NCI-H2081 treated with DMSO at 0.1 percent for 48 hours (cell line): ENCODE measurements at places on chromosomes 3 and 15.
A peak's percentile ranks its signal among the peaks of the same experiment; 100 is the strongest.

DNA sequence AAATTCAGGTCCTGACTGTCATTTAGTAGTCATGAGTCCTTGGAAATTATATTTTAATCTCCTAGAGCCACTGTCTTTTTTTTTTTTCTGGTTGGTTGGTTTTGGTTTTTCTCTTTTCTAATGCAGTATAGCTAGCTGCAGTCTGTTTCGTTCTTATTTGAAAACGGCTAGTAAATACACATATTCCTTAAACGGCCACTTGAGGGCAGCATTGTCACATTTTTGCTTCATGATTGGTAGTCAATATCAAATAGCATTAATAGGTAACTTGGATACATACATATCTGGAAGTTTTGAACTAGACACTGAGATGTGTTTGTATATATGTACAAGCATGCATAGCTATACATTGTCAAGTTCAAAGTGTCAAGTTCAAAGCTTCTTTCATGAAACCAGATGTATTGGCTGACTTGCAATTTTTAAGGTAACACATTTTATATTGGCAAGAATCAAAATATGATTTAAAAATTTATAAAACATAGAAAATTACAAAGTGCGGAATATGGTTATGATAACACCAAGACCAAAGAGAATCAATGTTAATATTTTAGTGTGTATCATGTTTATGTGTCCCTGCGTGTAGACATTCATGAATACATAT is 22.5 kb downstream of the GABRA5 start:
- DNase-seq: peak; percentile 34

DNA sequence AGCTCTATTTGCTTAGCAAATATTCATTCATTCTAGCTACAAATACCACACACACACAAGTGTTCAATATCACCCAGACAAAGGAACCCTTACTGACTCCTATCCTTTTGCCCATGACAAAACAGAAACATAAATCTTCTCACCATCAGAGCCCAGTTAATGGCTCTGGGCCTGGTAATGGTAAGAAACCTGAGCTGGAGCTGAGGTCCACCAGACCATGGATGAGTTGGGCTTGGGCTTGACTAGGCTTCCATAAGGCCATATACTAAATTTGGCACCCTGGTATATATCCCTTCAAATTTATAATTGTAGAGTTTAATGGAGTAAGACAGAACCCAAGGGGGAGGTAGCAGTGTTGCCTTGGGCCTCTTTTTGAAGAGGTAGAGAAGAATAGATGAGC is 29.4 kb downstream of the GPR176 start:
- no peak for DNase-seq

DNA sequence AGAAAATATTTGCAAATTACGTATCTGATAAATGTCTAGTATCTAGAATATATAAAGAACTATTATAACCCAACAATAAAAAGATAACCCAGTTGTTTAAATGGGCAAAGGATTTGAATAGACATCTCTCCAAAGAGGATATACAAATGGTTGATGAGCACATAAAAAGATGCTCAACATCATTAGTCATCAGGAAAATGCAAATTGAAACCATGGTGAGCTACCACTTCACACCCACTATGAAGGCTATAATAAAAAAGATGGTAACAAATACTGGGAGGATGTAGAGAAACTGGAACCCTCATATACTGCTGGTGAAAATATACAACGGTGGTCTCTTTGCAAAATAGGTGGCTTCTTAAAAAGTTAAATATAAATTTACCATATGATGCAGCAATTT is 28.0 kb downstream of the RAD51 start:
- DNase-seq: no peak

DNA sequence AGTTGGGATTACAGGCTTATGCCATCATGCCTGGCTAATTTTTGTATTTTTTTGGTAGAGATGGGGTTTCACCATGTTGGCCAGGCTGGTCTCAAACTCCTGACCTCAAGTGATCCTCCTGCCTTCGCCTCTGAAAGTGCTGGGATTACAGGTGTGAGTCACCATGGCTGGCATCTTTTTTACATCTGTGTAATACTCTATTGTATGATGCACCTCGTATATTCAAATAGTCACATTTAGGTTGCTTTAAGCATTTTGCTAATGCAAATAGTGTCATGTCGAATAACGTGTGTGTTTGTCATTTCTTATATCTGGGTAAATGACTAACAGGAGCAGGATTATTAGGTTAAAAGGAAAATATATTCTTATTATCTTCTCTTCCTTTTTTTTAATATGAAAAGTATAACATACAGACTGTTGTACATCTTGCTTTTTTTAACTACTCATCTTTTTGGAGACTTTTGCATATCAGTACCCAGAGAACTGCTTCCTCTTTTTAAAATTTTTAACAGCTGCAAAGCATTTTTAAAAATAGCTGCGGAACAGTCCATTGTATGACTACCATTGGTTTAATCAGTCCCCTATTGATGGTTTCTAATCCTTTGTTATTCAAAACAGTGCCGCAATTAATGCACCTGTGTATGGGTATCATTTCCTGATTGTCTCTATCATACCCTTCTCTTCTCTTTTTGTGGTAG is 13.4 kb downstream of the SCAMP5 start:
- DNase-seq: no peak

- no peak for DNase-seq
Observed at GRCh38 chr3:30826531-30826942, 67.9 kb downstream of the GADL1 start.

DNA sequence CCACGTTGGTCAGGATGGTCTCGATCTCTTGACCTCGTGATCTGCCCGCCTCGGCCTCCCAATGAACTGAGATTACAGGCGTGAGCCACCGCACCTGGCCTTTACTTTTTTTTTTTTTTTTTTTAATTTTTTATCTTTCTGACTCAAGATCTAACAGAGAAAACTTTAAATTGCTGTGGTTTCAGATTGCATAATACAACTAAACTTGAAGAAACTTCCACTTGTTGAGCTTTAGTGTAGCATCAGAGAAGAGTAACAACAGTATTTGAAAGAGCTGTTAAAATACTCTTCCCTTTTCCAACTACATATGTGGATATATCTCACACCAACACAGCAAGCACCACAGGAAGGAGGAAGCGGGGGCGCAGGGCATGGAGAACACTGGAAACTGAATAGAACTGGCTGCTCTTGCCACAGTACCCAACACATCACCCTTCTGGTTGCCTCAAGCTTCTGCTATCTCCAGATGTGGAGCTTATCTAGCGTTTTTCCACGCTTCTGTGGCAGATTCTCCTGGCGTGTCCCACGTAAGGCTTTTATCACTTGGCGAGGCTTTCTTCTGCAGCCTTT is 45.4 kb downstream of the MAP6D1 start:
- DNase-seq: no peak

- no peak for DNase-seq
Observed at GRCh38 chr15:61938249-61938648, 122.0 kb downstream of the VPS13C start.

GRCh38 chr15:27993996-27994780 is 104.9 kb downstream of the OCA2 start:
- DNase-seq: no peak

- no peak for DNase-seq
Observed at GRCh38 chr3:164723396-164723795, 354.9 kb downstream of the SI start.
